ENCODE measurements at places on chromosomes 12 and 14.

DNA sequence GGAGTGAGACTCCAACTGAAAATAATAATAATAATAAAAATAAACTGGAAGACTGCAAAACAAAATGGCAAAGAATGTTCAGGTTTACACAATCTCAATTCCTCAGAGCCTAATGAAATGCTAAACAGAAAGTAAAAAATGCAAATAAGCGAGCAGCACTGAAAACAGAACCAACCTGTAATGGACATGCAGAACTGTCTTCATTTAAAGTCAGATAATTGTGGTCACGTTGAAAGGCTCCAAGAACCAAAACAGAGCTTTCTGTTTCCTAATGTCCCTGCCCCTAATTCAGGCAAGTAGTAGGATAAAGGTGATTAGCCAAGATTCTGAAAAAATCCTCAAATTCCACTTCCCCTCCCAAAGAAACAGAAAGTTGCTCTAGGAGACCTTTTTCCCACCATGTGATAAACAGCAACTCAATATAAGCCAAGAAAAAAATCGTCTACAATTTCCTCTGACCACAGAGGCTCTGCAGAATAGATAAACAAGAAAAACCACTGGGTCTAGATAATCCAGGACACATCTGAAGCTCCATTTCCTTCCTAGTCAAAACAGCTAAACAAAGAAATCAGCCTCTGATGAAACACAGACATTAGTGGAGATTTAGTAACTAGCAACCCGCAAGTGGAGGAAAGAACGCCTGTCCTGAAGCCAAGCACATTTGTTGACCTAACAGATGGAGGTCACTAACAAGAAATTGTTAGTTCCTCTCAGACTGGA lies 3.0 kb downstream of the MIS18BP1 start:
- no peak for DNase-seq

- no peak for DNase-seq
Observed at GRCh38 chr12:45975506-45975905, 14.9 kb downstream of the SCAF11 start.

DNA sequence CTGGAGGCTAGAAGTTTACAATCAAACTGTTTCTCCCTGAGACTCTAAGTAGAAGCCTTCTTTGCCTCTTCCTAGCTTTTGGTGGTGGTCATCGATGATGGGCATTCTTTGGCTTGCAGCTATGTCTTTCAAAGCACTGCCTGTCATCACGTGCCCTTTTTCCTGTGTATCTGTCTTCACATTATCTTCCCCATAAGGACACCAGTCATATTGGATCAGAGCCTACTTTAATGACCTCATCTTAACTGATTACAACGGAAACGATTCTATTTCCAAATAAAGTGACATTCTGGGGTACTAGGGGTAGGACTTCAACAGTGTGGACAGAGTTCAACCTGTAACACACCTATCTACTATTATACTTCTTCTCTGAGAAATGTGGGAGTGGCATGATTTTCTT lies 31.1 kb upstream of the IFNG-AS1 start:
- DNase-seq = no peak

- peak; percentile 45 for DNase-seq
Observed at GRCh38 chr14:103408491-103409155, 23.4 kb downstream of the MARK3 start.

DNA sequence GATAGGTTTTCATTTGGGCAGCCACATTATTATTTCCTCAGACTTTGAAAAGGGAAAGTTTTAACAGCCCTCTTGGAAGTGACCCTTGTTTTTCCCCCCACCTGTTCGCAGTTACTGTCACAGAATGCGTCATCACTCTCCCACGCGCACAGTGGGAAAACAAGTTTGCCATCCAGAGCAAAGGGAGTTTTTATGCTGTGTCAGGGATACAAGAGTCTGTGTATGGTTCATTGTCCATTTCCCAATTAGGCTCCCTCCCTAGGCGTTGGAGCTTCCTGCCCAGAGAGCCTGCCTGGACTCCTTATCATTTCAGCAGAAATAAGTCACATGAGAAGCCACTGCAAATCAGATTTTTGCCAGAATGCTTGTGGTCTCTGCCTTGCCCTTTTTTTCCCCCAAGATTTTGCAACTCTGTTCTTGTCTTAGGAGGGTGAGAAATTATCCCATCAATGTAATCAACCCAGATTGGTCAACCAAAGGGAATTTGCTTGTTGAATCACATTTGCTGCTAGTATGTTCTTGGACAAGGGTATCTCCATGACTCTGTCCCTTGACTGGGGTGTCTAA lies 104.1 kb downstream of the IGF1 start:
- DNase-seq = no peak

DNA sequence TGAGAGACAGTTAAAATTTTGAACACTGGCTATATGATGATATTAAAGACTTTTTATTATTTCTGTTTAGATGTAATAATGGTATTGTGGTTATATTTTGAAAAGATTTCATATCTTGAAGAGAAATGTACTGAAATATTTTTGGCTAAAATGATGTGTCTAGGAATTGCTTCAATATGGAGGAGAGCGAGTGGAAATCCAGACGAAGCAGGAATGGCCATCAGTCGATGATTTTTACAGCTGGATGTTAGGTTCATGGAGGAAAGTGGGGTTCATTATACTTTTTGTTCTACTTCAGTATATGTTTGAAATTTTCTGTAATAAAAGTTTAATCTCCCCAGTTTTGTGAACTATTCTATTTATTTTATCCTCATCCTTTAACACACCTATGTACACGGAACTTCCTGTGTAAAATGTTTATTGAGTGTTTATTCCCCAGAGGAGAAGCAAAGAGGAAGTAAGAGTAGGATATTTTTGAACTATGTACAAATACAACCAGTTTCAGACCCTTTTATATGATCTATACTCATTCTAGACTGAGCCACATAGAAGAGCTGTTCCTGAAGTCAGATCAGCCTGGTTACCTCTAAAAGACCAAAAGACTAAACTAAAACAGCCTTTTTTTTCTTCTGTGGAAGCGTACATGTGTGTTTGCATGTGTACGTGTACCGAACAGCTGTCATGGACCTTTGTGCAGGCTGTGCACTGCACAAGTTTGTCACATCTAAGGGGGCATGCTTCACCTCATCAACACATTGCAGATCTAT lies 211.0 kb upstream of the NUDT4 start:
- DNase-seq = no peak

DNA sequence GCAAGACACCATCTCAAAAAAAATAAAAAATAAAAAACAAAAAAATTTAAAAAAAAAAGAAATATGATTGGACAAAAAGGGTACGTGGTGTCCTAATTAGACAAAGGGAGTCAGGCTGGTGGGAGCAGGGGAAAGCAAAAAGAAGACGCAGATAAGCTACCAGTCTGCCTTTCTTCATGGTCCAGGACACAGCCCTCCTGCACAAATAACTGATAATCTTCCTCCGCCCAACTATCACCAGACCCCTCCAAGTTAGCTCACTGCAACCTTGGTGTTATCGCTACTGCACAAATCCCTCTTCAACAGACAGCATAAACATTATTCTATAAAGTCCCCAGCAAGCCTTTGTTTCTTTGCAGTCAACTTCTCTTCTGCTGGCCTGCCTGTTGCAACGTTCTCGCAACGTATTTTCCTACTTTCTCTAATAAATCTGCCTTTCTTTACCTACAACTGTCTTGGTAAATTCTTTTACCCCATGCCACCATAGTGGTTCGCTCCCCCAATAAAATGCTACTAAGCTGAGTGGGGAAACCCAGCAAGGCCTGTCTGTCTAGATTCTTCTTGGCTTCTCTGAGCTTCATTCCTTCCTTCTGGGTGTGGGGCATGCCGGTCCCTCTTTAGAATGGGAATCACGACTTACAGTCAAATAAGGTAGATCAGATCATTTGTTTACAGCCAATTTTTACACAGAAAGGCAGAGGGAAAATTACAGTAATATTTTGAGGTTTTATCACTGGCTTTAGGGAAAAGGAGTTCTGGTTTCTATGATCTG lies 14.6 kb upstream of the DNAL1 start:
- DNase-seq = no peak

DNA sequence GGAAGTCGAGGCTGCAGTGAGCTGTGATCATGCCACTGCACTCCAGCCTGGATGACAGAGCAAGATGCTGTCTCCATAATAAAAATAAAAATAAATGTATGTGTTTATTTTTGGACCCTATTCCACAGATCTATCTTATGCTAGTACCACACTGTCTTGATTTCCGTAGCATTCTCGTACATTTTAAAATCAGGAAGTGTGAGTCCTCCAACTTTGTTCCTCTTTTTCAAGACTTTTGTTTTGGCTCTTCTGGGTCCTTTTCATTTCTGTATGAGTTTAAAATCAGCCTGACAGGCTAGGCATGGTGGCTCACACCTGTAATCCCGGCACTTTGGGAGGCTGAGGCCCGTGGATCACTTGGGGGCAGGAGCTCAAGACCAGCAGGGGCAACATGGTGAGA lies 25.8 kb downstream of the DAO start:
- DNase-seq = no peak

DNA sequence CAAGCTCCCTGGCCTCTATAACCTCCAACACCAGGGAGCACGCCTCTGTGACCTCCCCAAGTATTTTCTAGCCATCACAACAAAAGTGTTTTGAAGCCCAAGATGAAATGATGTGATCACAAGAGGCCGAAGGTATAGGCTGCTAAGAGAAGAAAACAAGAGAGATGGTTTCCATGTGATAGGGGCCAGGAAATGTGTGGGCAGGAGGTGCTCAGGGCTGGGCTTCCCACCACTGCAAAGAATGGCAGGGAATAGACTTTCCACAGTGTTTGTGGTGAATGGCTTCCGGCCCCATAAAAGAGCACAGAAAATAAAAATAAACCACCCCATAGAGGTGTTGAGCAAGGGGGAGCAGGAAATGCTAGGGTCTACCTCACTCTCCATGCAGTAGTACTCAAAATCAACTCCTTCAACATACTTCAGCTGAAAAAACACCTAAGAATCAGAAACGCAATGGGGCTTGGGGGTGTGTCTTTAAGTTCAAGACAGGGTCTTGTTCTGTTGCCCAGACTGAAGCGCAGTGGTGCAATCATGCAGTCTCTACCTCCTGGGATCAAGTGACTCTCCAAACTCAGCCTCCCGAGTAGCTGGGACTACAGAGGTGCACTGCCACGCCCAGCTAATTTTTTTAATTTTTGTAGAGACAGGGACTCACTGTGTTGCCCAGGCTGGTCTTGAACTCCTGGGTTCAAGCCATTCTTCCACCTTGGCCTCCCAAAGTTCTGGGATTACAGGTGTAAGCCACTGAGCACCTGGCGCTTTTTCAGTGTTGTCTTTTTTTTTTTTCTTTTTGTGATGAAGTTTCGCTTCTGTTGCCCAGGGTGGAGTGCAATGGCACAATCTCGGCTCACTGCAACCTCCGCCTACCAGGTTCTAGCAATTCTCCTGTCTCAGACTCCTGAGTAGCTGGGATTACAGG lies 27.1 kb downstream of the DAD1 start:
- no peak for DNase-seq

- no peak for DNase-seq
Observed at GRCh38 chr12:22573181-22573580, 28.8 kb upstream of the C2CD5 start.

GRCh38 chr12:10235761-10236631 lies 23.3 kb downstream of the GABARAPL1 start:
- no peak for DNase-seq

- no peak for DNase-seq
Observed at GRCh38 chr12:105355752-105356151, 25.3 kb downstream of the C12orf75 start.
